ENCODE measurements at places on chromosomes 7 and 10.

DNA sequence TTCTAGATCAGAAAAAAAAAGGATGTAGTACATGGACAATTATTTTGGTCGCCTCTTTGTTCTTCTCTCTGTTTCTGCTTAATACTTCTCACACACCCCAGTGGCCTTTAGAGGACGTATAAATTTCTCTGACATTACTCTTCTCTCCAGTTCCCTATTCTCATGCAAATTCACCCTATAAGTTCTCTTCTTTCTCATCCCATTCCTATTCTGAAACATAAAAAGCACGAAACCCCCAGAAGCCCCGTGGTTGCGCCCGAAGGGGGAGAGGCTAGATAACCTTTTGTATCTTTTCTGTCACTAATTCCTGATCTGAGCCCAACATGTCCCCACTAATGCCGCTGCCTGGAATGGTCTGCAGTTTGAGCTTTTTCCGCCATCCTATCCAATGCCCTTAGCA is 136.9 kb downstream of the SKIDA1 start:
- DNase-seq, result no peak

DNA sequence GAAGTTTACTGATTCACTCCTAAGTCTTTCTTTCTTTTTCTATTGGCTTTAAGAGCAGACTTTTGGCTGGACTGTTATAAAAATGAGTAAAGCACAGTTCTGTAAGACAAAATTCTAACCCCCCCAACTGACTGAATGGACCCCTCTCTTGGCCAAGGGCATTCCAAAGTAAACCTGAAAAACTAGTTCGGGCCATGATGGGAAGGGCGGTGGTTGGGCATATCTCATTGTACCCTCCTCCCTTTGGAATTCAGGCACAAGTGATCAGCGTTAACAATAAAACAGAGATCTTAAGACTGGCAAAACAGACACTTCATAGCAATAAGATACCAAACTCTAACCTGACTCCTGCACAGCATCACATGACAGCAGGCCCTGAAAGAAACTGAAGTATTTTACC is 6.1 kb upstream of the KIF20B start:
- no peak for DNase-seq

GRCh38 chr7:44787041-44787440 is 9.4 kb upstream of the PPIA start:
- no peak for DNase-seq

DNA sequence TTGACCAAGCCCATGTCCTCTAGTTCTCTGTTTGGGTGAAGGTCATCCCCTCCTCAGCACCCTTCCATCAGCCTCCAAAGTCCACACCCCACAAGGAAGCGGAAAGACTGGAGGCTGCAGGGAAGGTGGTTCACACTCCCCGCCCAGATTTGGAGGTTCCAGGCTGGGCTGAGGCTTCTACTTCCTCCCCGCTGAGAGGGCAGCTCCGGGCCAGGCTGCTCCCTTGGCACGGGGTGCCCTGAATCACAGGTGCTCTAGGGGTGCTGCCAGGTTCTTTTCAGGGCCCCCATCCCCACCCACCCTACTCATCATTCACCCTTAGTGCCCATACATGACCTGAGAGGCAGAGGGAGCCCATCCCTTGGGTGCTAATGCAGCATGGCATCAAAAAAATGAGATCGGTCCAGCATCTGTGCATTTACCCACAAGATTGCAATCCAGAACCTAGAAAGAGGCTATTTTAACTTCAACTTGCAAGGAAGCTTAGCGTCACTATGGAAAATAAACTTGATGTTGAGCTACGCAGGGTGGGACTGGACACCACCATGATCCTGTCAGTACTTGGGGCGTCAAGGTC is 47.3 kb upstream of the ZMIZ1 start:
- DNase-seq, result no peak

DNA sequence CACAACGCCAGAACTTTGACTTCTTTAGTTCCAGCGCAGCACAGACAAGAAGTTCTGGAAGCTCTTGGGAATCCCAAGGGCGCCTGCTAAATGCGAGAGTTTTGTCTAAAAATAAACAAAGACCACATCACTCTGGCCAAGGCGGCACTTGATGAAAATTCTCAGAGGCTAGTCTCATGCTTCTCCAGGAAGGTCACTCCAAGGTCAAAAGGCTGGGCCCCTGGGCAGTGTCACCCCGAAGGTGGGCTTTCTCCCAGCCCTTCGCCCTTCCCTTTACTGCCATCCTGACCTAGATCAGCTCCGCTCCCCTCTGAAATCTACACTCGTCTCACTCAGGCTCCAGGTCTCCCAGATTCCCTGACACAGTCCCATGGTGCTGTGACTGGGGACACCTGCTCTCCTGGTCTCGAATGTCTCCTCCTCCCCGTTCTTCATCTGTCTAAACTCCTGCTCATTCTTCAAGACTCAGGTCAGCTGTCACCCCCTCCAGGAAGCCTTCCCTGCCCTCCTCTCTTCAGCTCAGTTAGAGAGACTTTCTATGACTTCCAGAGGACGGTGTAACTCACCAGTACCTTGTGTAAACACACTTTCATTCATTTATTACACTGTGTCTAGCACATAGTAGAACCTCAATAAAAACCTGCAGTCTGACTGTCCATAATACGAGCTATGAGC is 10.5 kb downstream of the FAM53B start:
- no peak for DNase-seq

- no peak for DNase-seq
These were observed 18.8 kb downstream of the NUDT1 start for GRCh38 chr7:2260820-2261219.

DNA sequence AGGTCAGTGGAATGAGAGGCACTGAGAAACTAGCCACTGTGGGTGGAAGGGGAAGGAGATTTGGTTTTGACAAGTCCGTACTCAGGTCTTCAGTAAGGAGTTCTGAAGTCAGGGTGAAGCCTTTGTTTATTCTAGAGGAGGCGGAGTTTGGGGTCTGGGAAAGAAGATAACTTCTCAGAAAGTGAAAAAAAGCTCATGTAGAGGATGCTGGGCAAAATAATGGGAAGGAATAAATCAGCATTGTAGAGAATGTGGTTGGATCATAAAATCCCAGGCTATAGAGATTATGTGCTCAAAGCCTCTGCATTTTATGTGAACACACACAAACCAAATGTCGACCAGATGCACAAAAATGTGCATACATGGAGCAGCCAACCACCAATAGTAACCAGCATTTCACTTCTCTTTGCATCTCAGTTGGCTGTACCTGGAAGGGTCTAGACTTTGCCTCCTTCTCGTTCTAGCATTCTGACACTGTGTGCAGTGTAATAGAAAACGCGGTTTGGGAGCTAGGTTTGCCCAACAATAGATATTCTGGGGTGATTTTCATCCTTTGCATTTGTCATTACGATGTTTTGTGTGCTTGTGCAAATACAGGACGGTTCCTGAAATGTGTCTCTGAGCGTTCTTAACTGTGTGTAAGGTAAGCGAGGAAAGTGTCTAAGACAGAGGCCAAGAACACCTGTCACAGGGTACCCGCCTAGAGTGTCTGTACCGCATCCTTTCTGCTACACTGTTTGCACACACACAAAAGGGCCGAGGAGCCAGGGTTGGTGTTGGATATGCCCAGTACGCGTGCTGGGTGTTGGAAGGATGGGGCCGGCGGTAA is 603 bp upstream of the HECW1 start:
- no peak for DNase-seq

- DNase-seq, result no peak
These were observed 119.2 kb downstream of the NEURL1 start for GRCh38 chr10:103612462-103613365.

GRCh38 chr7:75943864-75944263 is 28.9 kb downstream of the POR start:
- DNase-seq, result no peak

- DNase-seq, result no peak
These were observed 515.3 kb downstream of the AUTS2 start for GRCh38 chr7:70113536-70113935.

DNA sequence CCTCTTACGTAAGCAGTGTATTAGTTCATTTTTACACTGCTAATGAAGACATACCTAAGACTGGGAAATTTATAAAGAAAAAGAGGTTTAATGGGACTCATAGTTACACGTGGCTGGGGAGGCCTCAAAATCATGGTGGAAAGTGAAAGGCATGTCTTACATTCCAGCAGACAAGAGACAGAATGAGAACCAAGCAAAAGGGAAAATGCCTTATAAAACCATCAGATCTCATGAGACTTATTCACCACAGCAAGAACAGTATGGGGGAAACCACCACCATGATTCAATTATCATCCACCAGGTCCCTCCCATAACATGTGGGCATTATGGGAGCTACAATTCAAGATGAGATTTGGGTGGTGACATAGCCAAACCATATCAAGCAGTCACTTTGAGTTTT is 126.3 kb upstream of the CXCL12 start:
- DNase-seq, result no peak

GRCh38 chr10:131786756-131787605 is 113.8 kb upstream of the PPP2R2D start:
- no peak for DNase-seq

DNA sequence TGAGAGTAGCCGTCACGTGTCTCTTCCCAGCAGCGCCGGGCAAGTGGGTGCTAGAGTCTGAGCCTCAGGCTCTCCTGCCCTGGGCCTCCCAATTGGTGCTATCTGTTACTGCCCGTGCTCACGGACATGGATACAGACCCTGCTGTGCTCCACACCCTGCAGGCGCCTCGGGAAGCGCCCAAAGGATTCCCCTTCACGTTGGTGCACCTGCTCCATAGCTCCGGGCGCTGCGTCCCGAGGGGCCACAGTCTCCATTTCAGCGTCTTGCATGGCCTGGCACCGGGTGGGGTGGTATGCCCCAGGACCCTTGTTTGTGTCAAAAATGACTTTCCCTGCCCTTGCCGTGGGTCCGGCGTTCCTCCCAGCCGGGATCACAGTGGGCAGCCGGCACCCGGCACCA is 13.8 kb upstream of the ZNF212 start:
- DNase-seq, result no peak
